ENCODE measurements at places on chromosomes 12 and 14.
A peak's percentile ranks its signal among the peaks of the same experiment; 100 is the strongest.

DNA sequence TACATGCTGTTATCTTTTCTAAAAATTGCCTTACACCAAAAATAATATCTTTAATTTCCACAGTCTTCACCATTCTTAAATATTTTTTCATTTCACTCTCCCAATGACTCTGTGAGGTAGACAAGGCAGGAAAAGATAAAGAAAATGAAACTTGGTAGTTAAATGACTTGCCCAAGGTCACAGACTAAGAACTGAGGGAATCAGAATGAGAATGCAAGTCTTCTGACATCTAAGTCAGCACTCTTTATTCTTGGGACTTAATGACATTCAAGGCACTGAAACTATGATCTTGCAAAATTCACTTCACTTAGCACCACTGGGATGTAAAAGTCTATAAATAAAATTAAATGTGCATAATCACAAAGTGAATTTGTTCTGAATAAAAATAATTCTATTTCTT is 104.5 kb downstream of the SLC2A13 start:
- DNase-seq = no peak

DNA sequence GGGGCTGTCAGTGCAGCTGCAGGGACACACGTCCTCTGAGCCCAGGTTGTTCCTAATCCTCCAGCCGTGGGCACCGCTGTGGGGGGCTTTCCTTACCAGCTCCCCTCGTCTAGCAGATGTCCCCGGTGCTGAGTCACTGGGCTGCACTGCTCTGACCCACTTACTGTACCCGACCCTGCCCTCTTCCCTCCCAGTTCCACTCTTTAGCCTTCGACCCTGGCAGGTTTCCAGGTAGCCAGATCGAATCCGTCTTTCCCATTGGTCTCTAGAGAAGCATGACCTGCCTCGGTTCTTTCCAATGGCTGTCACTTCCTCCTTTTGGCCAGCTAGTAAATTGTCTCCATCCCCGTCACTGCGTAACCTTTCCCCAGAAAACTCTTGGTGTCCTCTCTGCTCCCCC is 48.4 kb downstream of the ELK3 start:
- DNase-seq = no peak

GRCh38 chr12:100503228-100503628 is 29.6 kb downstream of the NR1H4 start:
- DNase-seq = no peak

GRCh38 chr12:68454892-68455291 is 122.7 kb upstream of the MDM1 start:
- DNase-seq = no peak

DNA sequence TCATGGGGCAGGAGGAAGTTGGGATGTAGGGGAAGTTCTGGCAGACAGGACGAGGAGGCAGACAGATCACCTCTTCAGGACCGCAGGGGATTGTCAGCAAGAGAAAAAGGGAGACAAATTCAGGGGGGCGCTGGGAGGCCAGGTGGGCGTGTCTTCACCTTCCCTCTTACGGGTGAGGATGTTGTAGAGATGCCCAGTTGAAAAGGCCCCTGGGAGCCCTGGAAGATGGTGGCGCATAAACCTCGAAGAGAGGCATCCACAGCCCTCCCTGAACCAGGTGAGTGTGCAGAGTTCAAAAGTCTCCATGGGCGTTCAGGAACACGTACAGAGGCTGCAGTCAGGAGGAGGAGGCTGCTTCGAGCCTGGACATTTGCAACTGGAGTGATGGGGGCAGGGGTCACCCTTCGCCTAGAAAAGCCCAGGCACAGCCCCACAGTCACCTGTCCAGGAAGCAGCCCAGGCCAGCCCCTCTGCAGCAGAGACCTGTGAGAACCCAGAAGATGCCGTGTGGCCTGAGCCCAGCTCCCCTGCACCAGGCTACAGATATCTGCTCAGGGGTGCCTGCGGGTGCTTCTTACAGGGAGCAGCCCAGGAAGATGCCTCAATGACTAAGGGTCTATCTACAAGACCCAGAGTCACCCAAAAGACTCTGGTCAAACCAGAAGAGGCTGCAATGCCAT is 74.4 kb downstream of the PRIMA1 start:
- no peak for DNase-seq

DNA sequence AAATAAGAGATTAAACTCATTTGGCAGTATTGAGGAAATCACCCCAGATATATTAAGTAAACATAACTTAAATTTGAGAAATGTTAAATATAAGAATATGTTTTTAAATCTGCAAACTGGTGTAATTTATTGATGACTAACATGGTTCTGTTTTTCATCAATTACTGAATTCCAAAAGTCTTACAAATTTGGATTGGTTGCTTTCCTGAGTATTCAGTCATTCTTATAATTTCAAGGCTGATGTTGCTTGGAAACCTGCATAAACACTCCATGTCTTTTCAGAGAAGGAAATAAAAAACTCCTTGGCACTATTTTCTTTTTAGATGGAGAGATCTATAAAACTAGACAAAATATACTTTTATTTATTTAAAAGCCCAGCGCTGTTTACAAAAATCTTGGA is 71.7 kb downstream of the NOVA1 start:
- DNase-seq = no peak

DNA sequence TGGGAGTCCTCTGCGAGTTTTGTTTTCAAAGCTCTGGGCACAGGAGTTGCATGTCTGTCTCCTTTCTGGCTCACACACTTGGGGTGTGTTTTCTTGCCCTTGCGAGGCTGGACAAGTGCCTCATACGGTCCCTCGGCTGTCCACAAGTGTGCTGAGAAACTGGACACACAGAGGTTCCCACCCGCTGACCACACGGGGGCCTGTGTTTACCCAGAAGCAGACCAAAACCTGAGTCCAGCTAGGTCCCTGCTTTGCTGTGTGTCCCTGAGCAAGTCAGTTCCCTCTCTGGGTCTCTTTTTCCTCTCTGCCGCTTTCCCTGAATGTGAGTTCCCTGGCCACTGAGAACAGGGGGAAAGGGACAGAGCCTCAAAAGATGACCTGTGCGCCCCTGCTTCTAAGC is 678 bp upstream of the OAS2 start:
- DNase-seq = no peak

DNA sequence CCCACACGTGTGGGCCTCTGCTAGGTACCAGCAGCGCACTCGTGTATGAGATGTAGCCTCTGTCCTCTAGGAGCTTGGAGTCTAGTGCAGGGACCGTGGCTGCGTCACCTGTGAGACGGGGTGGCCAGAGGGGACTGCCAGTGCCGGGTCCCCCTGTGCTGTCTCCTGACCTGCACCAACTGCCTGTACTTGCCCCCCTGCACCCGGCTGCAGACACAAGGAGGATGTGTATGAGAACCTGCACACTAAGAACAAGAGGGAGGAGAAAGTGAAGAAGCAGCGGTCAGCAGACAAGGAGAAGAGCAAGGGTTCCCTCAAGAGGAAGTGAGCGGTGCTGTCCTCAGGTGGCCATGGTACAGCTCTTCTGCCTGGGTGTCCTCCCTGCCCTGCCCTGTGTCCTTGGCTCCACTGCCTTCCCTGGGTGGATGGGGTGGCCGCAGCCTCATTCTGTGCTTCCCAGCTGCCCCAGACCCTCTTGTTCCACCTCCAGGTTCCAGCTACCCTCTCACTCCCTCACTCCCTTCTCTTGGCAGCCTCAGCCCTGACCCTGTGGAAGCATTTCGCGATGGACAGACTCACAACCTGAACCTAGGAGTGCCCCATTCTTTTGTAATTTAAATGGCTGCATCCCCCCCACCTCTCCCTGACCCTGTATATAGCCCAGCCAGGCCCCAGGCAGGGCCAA is 9.6 kb downstream of the PTPN6 start:
- DNase-seq = no peak

GRCh38 chr12:1692226-1692625 is 1.4 kb downstream of the ADIPOR2 start:
- no peak for DNase-seq

DNA sequence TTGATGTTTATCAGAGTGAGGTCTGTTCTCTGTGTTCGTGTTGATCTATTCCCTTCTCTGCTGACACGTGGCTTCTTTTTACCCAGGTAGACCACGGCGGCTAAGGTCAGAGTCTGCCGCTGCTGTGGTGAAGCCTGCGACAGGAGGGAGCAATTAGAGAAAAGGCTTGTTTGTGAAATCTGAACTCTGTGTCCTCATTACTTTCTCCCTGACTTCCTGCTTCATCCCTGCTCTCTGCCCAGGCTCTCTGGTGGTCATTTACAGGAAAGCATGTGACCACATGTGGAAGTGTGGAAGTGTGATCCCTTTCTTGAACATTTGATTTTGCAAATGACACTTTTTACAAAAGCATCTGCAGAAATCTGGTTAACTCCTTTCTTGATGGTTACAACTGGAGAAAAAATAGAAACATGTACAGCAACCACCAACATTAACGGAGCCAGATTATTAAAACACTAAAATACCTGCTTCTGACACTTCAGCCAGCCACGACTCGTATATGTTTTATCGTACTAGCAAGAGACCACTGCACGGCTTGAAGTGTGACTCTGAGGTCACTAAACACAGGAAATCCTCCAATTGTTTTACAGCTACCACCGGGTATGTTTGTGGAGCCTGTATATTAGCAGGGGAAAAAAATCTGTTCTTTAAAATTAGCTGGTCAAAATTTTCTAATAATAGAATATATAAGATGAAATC is 388.6 kb upstream of the TMPO start:
- DNase-seq = no peak

- DNase-seq = no peak
Measured at GRCh38 chr12:74945771-74946198, 263.9 kb downstream of the KCNC2 start.

- no peak for DNase-seq
Measured at GRCh38 chr12:57741413-57741789, 2.9 kb upstream of the AGAP2 start.

DNA sequence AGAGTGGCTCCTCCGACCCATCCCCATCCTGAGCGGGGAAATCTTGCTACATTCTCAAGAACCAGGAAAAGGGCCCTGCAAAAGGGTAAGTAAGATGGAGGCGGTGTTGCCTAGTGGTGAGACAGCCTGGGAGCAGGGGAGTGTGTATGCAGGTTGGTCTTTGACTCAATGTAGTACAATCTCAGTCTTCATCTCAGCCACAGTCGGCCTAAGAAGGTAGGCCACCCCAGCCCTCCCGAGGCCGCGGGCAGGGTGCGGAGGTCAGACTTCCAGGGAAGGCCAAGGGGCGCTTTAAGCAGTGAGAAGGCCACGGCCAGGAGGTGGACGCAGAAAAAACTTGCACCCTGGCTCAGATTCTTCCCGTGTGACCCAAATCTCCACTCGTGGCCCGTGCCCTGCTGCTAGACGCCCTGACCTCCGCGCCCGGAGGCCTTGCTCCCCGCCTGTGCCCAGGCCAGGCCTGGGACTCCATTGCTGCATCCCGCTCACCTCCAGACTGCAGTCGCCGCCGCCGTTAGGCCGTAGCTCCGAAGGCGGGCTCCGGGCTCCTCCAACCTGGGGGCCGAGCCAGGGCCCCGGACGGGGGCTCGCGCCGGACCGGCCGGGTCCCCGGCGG is 435 bp downstream of the FOXM1 start:
- no peak for DNase-seq

DNA sequence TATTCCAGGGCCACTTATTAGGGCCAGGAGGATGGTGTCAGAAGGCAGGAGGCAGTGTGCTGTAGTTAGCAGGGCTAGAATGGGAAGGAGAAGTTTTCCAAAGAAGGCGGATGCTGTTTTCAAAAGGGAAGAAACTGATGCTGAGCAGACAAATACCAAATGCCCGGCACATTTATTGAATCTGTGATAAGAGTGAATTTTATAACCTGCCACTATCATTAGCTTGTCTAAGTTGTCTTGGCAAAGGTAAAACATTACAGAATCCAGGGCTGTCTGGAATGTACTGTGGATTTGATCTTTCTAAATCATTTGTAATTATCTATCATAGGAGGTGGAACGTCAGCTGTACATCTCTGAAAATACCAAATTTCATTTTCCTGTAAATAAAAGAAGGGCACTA is 40.8 kb downstream of the NDUFA12 start:
- no peak for DNase-seq

DNA sequence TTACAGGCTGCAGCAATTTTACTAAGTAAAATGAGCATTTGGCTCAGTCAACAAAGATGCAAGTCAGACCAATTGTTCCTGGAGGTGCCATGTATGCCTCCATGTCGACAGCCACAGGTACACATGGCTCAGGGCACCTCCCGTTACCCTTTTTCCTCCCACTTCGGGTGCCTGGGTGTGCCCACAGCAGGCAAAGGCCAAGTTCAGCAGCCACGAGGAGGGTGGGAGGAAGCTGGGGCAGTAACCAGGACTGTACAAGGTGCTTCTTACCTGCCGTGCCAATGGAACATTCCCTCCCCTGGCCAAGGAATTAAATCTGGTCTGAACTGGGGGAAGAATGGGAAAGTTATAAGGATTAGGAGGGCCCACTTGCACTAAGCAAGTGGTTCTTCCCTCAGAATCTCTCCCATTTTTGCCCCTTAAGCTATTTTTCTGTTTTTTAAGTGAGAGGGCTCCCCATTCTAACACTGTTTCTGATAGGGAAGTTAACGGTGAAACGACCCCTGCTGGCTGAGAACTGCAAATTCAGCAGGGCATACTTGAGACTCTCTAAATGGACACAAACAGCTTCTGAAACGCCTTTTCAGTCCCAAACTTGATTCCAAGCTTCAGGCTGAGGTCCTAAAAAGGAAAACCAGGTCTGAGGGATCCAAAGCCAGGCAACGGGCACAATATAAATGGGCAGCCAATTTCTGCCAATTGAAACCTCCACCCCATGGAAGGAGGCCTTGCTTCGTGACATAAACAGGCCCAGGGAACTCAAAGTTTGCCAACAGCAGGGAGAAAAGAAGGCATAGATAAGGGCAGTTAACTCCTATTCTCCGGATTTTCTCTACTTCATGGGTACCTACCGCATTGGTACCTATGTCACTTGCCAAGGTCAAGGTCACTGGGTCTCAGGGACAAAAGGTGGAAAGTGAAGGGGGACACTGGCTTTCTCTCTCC is 24.8 kb downstream of the CLECL1 start:
- DNase-seq = peak; percentile 69

DNA sequence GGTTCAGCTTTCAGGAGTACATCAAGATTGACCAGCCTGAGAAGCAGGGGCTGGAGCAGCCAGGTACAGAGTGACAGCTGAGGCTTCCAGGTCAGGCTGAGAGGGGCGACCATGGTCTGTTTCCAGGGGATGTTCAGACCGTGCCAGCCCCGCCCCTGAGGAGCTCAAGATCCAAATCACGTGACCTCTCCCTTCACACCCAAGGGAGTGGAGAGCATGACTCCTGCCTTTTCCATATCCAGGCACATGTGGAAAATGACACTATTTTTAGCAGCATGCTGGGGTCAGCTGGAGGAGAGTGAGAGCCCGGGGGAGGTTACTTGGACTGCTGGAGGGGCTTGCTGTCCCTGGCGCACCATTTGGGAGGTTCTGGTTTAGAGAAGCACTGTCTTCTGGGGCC is 92.7 kb downstream of the B4GALNT3 start:
- no peak for DNase-seq
